ENCODE measurements at places on chromosomes 16 and 17.

- no peak for DNase-seq
Measured at GRCh38 chr17:35352284-35352683, 21.1 kb downstream of the SLFN11 start.

DNA sequence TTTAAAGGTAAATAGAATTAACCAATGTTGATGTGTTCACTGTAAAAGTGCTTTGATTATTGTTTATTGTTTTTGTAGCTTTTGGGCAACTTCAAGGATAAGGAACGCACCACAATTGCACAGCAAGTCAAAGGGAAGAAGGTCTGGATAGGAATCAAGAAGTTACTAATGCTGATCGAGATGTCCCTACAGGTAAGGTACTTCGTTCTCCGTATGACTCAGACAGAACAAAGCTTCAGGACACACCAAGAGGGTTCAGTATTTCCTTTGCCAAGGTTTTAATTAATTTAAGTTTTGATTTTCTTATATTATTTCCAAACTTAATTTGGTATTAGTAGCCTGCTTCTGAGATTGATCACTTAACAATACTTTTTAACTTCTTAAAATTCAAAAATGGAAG is 67.1 kb downstream of the WNT3 start:
- DNase-seq = no peak

GRCh38 chr17:18848501-18848900 is 9.4 kb upstream of the PRPSAP2 start:
- DNase-seq = no peak

- peak; percentile 35 for DNase-seq
Measured at GRCh38 chr17:64950871-64951270, 31.6 kb upstream of the LRRC37A3 start.

DNA sequence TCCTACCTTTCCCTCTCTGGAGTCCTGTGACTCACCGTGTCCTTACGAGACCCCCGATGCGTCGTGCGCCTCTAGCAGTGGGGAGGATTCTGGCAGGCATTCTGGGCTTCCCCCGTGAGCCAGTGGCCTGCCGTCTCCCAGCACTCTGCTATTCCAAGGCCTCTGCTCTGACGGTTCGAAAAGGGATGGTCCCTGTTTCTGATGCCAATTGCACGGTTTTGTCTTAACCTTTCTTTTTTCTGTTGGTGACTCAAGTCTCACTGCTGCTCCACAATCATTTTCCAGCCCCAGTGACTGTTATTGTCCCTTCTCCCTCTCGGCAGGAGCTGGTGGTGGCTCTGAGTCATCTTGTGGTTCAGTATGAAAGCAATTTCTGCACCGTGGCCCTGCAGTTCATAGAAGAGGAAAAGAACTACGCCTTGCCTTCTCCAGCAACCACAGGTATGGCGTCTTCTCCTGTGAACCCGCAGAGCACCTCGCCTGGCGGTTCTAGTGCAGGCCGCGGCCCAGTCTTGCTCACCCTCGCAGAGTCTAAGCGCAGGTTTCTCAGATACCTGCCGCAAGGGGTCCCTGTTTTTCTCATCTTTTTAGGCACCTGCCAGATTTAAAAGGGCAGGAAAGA is 100.1 kb upstream of the CHMP6 start:
- peak; percentile 41 for DNase-seq

- DNase-seq = no peak
Measured at GRCh38 chr17:70169709-70170597, 621 bp downstream of the KCNJ2 start.

DNA sequence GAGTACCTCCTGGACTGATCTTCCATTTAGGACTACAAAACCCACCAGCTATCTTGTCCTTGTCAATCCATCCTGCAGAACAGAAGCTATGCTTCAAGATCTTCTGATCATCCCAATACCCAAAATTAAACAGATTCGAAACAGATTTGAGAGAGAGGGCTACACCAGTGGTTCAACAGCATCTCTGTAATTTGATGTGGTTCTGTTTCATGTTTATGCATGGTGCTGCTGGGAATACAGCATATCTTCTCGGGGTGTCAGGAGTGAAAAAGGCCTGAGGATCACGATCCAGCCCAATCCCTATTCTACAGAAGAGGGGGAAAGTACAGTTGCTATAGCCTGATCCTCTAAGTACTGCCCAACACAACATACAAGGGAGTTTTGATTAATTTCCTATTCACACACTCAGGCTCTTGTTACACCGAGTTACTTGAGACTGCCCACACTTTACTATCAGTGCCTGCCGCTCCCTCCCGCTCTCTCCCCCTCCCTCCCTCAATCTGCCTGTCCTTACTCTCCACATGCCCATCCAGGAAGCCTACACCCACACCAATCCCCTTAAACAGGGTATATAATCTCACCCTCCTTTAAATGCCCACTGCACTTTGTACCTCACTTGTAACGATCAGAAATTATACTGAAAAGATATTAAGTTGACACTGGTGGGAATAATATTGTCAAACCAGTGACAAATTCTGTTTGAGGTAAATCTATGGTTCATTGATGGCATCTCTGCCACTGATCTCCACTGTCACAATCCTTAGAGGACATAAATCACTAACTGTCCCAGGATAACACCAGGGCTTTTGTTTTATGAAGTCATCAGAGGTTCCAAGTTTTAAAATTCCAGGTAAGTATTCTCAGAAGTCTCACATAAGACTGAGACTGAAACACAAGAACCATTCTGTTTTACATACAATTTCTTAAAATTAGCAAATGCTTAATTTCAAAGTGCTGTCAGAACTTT is 89.3 kb upstream of the PLEKHM1 start:
- DNase-seq = no peak

GRCh38 chr17:72887917-72888316 is 204.6 kb downstream of the SLC39A11 start:
- no peak for DNase-seq

DNA sequence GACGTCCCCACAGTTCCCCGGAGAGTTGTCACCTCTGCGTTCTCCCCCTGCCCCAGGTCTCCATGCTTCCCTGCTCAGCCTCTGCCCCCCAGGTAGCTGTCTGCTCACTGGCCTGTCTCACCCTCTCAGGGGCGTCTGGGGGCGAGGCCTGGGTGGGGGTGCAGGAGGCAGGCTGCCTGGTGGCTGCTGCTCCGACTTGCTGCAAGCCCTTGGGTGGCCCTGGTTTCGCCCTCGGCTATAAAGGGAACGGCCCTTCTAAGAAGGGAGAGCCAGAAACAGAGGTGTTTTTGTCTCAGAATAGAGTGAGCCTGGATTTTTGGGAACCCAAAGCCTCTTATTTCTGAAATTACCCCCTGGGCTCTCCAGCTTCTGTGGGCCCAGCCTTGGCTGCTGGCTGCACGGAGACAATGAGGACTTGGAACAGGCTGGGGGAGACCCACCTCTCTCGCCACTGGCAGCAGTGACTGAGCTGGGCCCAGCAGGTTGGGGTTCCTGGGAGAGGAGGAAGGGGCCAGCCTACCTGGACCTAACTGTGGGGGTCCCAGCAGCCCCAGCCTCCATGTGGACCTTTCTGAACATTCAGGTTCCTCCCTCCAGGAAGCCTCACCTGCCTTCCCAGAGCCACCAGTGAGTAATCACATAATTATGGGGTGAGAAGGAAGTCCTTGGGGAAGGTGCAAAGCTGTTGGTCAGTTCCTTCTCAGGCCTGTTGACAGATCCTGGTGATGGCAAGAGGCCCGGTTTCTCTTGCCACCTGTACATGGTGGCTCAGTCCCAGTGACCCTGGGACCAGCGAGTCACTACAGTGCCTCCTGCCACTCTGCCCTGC is 15.5 kb upstream of the SPNS2 start:
- DNase-seq = no peak

DNA sequence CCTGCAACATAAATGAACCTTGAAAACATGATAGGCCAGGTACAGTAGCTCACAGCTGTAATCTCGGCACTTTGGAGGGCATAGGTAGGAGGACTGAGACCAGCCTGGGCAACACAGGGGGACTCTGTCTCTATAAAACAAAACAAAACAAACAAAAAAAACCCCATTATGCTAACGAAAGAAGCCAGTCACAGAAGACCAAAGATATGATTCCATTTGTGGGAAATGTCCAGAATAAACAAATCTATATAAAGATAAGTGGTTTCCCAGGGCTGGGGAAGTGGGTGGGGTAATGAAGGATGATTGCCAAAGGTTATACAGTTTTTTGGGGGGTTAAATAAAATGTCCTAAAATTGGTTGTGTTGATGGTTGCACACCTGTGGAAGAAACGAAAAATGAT is 36.5 kb upstream of the SIAH1 start:
- no peak for DNase-seq

DNA sequence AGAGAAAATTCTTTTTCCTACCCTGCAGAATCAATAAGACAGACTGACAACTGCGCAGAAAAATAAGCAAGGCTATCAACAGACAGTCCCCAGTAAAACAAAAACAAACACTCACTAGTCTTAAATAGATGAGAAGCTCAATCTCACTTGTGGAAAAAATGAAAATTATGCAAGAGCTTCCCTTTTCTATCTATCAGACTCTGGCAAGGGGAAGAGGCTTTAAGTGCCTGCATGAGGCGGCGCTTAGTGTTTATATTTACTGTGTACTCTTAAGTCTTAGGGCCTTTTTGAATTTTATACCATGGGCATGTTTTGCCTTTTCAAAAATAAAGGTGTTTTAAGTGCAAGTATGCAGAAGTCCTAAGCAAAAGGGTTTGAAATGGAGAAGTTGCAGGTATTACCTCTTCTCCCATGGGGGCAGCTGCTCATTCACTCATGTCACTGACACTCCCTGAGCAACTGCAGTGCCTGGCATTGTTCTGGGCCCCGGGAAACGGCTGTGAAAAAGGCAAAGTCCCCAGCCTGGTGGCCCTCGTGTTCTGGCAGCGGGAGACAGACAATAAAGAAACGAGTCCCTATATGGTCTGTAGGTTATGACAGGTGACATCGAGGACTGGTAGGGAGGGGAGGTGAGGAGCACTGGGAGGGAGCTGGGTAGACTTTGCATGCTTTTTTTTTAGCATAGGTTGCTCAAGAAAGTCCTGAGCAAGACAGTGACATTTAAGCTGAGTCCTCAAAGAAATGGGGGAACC is 35.2 kb downstream of the HSBP1 start:
- DNase-seq = no peak

DNA sequence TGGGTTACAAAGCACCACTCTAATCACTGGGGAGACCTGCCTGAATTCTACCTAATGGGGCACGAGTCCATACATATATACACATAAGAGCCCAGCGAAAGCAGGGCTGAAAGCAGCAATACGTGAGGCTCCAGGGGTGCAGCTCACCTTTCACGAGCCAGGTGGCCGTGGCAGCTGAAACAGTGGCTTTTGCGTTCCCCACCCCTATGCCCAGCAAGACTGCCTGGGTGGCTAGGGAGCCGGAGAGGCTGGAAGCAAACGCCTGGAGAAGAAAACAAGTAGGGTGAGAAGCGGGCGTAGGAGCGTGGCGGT is 618 bp downstream of the RUSF1 start:
- no peak for DNase-seq

GRCh38 chr16:50126183-50126582 is 26.9 kb upstream of the TENT4B start:
- DNase-seq = no peak

- no peak for DNase-seq
Measured at GRCh38 chr17:75623386-75623785, 9.8 kb upstream of the SMIM5 start.

DNA sequence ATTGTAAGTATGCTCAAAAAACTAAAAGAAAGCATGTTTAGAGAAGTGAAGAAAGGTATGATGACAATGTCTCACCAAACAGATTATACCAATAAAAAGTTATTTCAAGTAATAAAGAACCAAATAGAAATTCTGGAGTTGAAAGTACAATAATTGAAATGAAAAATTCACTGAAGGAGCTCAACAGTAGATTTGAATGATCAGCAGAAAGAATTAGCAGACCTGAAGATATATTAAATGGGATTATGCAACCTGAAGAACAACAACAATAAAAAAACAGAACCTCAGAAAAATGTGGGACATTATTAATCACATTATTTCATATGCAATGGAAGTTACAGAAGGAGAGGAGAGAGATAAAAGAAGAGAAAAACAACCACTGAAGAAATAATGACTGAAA is 57.6 kb downstream of the ABCA8 start:
- DNase-seq = no peak

- DNase-seq = no peak
Measured at GRCh38 chr17:57284984-57285646, 28.8 kb downstream of the MSI2 start.

- DNase-seq = no peak
Measured at GRCh38 chr17:78137392-78138203, 7.0 kb downstream of the TMC8 start.

DNA sequence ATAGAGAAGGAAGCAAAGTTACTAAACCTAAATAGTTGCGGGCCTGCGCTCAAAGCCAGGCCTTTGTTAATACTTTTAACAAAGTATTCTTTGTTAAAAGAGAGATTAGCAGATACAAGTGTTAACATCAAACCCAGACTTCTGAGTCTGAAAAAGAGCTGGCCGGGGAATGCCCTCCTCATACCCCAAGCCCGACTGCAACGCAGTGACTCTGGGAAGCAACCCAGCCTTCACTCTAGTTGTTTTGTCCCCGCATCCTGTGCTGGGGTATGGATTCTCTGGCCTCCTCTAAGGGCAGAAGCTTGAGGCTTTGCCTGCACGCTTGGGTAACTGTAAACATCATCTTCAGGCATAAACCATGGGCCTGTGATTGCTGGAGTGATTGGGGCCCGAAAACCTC is 48.3 kb downstream of the ADCY7 start:
- no peak for DNase-seq

- DNase-seq = no peak
Measured at GRCh38 chr17:5027916-5028315, 7.3 kb downstream of the SLC52A1 start.

- DNase-seq = no peak
Measured at GRCh38 chr16:2527784-2528100, 3.5 kb downstream of the CEMP1 start.

DNA sequence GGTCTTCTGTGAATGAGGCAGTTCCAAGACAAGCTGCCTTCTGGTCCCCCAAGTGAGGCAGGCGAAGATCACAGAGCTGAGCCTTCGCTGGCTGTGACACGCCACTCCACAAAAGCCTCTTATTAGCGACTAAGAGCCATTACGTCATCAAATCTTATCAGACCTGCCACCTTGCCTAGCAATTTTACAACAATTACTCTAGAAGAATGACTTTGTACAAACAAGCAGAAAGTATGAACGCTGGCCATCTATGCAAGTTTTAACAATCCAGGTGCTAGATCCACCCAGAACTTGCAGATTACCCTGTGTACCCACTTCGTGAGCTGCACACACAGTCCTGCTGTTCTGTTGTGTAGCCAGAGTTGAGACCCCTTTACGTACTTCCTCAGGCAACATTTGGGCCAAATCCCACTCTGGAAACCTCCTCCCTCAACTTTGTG is 3.8 kb upstream of the ICAM2 start:
- no peak for DNase-seq

- no peak for DNase-seq
Measured at GRCh38 chr16:2825906-2826305, 4.2 kb upstream of the ZG16B start.

- no peak for DNase-seq
Measured at GRCh38 chr16:84950906-84951305, 60.4 kb downstream of the ZDHHC7 start.

GRCh38 chr17:1153795-1154546 is 25.8 kb downstream of the ABR start:
- no peak for DNase-seq

GRCh38 chr17:7886227-7887037 is 2.2 kb upstream of the CHD3 start:
- no peak for DNase-seq

- DNase-seq = no peak
Measured at GRCh38 chr17:56936697-56937322, 23.0 kb upstream of the TRIM25 start.
